ENCODE measurements at places on chromosomes 2 and 18.
A peak's percentile ranks its signal among the peaks of the same experiment; 100 is the strongest.

DNA sequence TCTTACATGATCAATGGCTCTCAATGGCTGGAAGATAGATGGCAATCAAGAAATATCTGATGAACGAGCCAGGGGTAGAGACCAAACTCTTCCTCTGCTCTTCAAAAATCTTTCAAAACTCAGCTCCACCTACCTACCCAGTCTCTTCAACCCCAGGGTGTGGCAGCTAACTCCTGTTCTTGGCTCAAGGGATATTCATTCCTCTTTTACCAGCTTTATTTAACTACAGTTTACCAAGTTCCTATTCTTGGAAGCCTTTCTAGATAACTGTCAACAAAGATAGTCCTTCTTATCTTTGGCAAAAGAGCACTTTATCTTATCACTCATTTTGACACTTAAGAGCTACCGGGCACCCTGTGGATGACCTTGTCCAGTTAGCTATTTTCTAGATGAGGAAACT lies 36.3 kb downstream of the EPHA4 start:
- DNase-seq = no peak

DNA sequence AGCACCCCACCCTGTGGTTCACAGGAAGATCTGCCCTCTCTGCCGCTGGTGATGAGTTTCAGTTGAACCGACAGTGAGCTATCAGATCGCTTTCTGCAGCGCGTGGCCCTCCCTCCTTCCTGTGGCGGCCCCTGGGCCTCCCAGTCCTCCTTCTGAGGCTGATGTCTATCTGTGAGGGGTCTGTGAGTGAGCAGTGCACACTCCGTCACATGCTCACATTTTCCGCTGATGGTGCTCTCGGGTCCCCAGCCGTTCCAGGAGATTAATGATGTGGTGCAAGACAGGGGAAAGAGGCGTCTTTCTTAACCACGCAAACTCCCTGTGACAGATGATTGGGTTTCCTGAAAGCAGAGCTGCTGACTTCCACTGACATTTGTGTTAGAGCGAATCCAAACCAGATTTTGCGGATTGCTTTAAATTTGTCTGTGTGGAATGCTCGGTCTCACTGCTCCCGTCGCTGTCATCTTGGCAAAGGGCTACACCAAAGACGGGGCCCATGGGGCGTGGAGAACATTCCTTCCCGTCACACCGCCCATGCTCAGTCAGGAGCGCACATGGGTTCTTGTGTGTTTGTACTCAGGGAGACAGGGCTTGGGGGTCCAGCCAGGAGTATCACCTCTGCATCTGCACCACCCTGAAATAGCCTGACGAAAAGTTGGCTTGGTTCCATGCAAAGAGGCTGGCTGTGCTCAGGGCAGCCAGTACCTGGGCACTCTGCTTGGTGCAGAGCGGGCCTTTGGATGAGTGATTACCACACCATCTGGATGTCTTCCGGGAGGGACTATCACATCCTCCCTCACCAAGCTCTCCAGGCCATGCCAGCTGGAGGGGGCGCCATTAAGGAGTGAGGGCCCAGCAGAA lies 154.7 kb upstream of the HS6ST1 start:
- peak; percentile 61 for DNase-seq

DNA sequence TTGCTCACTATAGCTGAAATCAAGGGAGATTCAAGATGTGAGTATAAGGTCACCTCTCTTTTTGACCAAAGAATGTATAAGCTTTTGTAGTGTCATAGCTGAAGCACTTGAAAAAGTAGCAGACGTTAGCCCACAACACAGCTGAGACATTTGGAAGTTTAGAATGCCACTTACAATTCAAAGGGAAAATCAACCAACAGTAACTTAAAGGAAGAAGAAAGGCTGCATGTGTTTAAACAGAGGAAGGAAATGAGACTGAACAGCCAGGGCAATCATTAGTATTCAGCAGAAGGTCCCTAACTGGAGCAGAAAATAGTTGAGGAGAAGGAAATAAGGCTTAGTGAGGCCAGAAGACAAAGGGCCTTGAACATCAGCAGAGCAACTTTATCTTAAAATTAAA lies 23.5 kb upstream of the SCG2 start:
- no peak for DNase-seq

DNA sequence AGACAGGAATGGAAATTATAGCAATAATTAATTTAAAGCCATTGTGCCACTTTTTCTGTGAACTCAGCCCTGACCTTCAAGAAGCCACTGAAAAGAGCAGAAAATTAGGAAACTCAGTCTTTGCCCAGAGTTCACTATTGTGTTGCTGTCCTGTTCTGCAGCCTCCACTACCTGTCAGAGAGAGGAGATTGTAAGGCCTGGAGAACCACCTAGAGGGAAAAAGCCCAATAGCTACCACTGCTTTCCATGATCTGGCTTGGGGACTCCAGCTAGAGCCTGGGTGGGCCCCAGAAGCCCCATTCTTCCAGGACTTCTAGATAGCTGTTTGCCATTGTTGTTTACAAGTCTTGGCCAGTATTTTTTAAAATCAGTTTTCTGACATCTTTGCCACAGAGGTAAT lies 176.1 kb upstream of the KLF7 start:
- no peak for DNase-seq

- no peak for DNase-seq
These were observed 56.2 kb downstream of the BCL2L11 start for GRCh38 chr2:111176867-111177266.

DNA sequence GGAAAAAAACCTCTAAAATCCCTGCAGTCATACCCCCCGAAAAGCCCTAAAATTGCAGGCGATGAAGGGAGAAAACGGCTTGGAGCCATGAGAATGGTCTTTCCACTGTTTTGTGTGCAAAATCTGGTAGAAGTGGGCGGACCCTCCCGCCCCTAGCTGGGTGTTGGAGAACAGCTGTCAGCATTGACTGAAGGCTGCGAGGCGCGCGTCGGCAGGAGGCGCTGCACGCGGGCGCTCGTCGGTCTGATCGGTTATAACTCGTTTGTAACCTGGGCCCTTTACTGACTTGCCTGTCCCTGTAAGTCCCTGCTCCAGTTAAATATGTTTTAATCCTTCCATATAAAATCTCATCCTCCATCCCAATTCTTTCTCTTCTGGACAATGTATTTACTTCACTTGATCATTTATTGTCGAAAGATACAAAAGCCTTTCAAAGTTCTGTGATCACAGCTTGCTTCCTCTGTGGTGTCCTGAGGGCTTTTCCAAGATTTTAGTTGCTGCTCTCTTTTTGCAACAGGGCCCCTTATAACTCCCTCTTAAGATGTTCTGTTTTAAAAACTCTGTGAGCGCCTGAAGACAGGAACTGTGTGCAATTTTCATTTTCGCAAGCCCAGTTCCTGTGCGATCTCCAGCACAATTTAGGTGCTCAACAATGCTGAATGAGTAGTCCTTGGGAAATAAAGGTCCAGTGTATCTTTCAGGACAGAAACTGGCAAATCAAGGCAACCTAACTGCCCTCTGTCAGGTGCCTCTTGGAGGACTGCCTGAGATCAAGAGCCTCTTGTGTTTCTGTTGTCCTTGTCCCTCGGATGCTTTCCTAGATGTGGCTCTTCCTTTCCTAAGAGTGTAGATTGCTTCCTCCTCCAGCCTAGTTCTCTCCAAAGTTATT lies 918 bp upstream of the HNRNPLL start:
- DNase-seq = peak; percentile 90

GRCh38 chr18:14959550-14959949 lies 211.6 kb downstream of the ANKRD30B start:
- no peak for DNase-seq

DNA sequence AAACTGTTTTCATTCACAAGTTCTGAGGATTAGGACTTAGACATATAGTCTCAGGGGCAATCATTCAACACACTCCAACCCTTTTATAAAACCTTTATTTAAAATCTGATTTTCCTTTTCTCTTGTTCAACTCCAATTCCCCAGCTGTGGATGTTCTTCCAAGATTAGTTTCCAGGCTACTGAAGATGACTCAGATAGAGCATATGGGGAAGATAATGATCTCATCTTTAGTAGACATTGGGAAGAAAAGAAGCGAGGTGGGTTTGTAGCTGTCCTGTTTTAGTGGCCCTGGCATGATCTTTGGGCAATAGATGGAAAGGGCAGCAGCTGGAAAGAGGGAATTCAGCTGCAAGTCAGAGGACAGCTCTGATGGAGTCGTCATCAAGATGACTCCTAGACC lies 247.7 kb upstream of the CCDC68 start:
- no peak for DNase-seq

DNA sequence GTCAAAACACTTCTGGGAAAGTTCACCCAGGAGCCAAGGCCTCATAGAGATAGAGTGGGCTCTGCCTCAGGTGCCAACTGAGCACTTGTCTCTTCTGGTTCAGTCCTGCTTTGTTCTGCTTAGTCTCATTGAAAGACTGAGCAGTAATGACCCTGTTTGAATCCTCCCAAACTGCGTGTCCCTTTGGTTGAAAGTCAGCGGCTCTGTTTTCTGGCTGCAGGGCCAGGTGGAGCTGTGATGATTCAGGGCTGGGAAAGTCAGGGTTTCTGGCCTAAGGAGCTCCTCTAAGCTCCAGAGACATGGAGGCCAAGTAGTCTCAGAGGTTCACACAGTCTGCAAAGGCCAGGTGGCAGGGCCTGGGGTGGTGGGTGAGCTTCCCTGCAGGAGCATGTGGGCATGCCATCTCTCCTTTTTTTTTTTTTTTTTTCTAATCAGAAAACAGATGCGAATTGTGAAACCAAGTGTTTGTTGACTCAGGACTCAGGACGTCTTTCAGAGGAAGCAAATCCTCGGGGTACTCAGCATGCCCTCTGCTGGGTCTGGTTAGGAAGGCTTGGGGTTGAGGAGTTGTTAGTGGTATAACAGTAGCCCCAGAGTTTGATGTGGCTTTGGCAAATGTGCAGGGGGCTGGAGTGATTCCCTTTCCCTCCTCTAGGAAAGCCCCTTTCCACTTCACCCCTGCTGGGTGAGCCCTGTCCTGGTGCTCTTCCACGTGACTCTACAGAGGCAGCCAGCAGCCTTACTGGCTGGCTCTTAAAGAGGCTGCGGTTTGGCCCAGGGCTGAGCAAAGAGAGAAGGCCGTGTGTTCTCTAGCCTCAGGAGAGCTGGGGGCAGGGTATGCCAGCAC lies 38.3 kb downstream of the TMEM17 start:
- no peak for DNase-seq

- peak; percentile 80 for DNase-seq
These were observed 86.9 kb downstream of the LIMS1 start for GRCh38 chr2:108621087-108621559.
